Activated gamma-delta T cell treated with anti-CD3 and anti-CD28 coated beads, Interleukin-2, amount 50 U/mL, for 16 hours (primary cell): ENCODE measurements at places on chromosomes 3 and 15.
A peak's percentile ranks its signal among the peaks of the same experiment; 100 is the strongest.

- DNase-seq: no peak
Observed at GRCh38 chr15:71043373-71043772, 71.9 kb upstream of the THSD4 start.

DNA sequence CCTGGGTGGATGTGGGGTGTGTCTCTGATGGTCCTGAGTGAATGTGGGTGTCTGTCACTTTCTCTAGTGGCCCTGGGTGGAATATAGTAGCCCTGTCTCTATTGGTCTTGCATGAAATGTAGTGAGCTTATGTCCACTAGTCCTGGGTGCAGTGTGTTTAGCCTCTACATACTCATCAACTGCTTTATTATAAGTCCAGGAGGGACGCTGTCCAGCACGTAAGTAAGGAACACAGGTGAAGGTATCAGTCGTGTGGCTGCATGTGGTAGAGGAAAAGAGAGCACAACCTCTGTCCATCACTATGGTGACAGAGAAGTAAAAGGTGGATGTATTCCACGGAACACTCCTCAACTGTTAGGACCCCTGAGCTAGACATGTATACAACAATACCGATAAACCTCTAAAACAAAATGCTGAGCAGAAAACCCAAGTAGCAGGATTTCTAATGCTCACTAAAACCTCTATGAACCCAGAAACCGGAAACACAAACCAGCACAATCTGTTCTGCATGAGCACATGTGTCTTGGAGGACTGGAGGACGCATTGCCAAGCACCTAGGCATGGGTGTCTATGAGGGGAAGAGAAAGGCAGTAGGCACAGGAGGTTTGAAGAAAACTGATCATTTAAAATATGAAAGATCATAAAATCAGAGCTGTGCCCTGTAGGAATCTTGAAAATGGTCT is 11.0 kb downstream of the LTF start:
- DNase-seq: no peak

- no peak for DNase-seq
Observed at GRCh38 chr3:42229942-42230688, 35.9 kb downstream of the CCK start.

GRCh38 chr3:184574515-184575417 is 13.2 kb downstream of the EPHB3 start:
- no peak for DNase-seq

- DNase-seq: peak; percentile 92
Observed at GRCh38 chr3:39383881-39384664, 903 bp downstream of the SLC25A38 start.

DNA sequence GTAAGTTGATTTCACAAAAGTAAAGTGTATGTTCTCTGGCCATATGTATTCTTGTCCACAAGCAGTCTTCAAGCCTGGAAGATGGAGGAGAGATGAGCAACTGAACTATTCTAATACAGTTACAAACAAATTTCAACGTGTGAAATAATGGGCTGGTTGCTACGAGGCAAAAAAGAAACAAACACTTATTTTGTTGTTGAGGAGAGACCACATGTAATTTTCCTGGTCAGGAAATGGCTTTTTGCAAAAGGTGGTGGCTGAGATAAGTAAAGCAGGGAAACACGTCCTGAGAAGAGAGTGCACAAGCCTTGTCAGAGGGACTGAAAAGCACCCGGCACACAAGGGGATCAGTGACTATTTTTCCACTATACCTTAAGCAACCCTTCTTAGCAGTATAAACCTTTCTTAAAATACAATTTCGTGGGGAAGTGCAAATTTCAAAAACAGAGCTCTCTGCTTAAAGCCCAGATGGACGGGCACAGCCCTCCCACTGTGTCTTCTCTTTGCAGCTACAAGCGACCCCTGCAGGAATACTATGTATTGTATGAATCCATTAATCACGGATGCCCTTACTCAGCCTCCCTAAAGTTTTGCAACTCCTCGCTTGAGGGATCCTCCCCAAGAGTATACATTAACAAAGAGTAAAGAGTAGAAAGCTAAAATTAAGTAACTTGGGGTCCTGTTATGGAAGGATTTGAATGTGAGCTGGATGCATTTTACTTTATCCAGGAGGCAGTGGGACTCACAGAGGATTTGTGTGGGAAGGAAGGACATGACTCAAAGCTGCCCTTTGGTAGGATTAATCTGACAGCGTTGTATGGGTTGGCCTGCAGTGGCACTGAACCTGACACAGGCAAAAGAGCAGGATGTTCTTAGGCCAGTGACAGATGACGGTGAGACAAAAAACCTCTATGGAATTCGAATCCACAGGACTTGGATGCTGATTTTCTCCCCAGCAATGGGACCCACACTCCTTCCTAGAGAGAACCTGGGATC is 253.7 kb downstream of the IL5RA start:
- no peak for DNase-seq

DNA sequence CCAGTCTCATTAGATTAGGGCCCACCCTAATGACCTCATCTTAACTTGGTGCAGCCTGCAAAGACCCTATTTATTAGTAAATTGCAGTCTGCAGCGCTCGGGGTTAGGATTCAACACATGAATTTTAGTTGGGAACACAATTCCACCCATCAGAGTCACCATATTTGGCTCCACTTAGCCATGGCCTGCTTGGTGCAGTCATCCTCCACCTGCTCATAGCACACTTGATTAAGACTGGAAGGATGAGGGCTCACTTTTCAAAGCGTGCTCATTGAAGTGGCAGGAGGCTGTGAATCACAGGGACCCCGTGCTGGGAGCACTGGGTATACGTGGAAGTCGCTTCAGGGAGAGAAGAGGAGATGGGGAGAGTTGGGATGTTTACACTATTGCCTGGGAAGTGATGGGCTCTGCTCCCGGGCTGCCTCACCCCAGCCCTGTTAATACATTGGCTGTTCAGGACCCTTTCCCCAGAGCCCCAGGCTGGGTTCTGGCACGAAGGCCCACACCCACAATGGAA is 68.2 kb downstream of the ASB7 start:
- no peak for DNase-seq

DNA sequence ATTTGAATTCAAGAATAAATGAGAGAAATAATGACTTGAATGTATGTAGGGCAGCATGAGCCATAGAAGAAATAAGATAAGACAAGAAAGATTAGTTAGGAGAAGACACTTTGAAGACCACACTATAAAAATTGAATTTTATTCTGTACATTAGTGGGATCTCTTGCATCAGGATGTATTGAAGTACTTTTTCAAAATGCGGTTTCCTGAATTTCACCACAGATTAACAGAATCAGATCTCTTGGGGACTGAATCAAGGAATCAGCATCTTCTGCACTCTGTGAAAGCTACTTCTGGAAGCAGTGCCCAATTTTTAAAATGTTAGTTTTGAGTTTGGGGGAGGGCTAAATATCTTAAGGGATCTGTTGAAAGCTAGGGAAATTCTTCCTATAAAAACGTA is 763.9 kb upstream of the GOLIM4 start:
- DNase-seq: no peak

DNA sequence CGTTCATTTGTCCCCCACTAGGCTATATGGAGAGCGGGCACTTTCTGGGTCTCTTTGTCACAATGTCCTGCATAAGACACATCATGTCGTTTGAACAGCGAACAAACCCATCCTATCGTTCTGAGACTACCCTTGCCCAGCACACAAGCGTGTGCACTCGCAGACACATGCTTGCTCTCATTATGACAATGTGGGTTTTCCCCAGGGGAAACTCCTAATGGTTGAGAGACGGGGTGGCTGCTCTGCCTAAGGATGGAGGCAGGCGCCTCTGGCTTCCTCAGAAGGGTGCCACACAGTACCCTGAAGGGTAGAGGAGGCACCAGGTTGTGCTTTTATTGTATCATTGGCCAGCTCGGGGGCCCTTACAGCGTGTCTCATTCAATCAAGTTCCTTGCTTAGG is 51.0 kb upstream of the MYZAP start:
- no peak for DNase-seq

DNA sequence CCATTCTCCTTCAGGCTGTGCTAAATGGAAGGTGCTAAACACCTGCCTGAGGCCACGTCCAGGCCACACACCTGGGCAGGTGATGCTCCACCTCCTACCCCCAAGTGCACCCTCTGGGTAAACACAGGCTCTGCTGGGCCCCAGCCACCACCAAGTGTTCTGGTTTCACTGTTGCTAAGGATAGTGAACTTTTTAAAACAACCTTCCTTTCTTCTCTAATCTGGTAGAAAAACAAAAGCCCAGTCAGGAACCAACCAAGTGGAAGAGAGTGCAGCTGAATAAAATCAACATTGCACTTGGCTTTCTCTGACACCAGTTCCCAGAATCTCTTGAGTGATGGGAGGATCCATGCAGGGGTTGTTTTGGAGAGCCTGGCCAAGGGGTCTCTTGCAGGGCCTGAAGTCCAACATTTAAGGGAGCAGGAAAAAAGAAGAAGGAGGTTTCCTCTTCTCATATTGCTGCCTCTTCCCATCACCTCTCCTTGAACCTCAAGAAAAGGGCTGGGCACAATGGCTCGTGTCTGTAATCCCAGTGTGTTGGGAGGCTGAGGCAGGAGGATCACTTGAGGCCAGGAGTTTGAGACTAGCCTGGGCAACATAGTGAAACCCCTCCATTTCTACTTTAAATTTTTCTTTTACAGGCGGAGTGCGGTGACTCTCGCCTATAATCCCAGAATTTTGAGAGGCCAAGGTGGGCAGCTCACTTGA is 26.2 kb upstream of the ATP13A3 start:
- no peak for DNase-seq

GRCh38 chr3:155442072-155442471 is 148.6 kb upstream of the STRIT1 start:
- no peak for DNase-seq

- no peak for DNase-seq
Observed at GRCh38 chr3:120497336-120497735, 46.5 kb upstream of the FSTL1 start.

- no peak for DNase-seq
Observed at GRCh38 chr3:12424635-12425319, 59.5 kb upstream of the TSEN2 start.

DNA sequence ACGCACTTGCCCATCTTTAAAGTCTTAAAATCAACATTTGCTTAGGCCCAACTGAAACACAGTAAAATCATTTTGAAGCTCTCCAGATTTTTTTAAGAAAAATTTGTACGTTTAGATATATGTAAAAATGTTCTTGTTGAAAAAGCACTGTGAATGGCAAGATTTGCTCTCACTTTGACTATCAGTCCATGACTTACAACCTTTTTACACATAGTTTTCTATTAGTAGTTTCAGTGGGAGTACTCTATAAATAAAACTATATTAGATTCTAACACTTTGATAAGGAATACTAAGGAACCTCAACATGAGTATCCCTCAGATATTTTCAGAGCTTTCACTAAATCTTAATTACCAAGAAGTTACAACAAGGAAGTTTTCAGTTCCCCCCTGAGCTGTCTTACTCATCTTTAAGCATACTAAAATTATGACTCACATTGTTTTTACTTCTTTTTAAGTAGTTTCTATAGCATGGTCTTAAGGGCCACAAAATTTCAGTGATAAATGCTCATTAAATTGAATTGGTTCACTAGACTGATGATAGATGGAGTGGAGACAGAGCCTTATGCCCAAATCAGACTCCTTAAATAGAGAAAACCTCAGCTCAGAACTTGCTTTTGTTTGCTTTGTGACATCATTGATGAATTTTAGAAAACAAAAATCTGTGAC is 31.6 kb upstream of the RAP2B start:
- no peak for DNase-seq

GRCh38 chr3:110815008-110815583 is 256.5 kb upstream of the NECTIN3 start:
- no peak for DNase-seq

DNA sequence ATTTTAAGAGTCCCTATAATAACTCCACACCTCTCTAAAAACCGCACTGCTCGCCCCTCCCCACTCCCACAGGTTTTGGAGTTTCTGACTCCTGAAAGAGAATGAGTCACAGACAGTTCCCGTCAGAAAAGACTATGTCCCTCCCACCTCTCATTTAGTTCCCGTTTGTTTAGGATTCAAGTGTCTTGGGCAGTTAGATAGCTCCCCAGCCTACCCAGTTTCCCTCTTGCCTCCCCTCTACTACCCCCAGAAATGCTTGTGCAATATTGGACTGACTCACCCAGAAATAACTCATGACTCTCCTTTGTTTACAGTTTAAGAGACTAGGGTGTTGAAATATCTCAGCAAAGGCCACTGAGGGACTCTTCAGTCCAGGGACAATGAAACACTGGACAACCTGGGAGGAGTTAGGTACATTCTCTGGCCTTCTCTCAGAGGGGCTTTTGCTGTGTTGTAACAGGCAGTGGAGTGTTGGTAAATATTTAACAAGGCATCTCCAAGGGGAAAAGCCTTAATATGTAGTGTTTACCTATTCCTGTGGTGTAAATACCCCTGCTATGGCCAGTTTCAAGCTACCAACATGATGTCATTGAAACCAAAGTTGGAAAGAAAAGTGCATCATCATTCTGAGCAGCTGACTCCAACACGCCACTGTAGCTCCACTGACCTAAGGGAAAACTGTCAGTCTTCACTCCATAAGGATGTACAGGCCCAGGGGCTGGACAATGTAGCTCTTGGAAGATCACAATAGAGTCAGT is 96.1 kb upstream of the CHD2 start:
- no peak for DNase-seq

DNA sequence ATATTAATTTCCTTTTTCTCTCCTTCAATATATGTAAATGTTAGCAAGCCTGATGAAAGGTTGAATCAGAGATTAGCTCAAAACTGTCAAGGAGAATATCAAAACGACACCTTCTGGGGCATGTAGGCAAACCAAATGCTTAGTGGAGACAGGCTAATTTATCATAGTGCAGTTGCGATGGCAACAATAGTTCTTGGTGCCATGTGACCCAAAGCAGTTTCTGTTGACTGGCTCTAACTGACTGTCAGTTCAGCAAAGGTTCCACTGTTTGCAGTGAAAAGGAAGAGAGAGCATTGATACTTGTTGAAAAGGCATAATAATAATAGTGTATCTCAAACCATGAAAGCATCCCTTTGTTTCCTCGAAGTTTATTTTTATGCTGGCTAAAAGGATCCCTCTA is 513.9 kb downstream of the NLGN1 start:
- no peak for DNase-seq
